ENCODE measurements at places on chromosomes 7 and 10.

DNA sequence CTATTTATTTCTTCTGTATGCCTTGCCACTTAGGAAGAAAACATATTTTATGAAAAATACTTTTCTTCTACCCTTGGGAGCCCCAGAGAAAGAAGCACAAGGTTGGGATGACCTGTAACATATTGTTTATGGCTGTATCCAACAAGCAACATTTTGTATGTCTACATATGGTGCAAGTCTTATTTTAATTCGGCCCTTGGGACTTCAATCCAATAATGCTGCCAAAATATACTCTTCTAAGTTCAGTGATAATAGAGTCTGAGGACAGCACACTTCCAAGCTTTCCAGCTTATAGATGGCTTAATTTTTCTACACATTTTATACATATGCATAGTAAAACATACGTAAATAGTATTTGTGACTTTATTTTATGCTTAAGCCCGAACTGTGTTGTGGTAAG, 318.5 kb upstream of the SEMA3A start:
- no peak for DNase-seq

- no peak for DNase-seq
Observed at GRCh38 chr7:4842319-4843064, 19.3 kb downstream of the PAPOLB start.

DNA sequence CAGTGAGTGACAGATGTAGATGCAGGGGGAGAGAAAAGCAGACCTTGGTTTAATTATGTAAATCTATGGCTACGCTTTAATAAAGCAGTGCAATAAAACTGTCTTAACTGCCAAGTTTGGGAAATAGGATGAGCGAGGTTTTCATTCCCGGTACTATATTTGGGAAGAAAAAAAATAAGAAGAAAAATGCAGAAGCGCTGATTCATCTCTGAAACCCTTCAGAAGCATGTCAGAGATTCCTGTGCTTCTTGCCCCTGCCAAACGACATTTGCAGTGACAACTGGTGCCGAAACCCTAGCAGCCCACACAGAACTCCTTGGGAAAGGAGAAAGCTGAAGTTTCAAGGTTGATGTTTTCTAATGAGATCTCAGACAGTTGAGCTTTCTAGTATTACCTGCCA, 380.7 kb downstream of the REEP3 start:
- DNase-seq: no peak

DNA sequence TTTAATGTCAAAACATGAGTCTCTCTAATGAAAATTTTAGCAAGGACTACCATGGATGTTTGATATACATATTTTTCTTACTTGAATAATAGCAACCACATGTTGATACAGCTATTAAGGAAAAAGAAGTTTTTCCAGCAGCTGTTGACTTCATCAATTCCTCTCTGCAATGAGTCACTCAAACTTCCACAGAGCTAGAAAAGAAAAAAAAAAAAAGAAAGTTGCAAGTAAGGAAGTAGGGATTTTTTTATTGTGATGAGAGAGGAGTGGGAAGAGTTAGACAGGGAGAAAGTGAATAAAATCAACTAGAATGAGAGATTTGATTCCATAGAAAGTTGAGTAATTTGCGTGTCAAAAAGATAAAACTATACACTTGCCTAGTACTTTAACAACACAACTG, 46.2 kb downstream of the CAV1 start:
- DNase-seq: no peak

DNA sequence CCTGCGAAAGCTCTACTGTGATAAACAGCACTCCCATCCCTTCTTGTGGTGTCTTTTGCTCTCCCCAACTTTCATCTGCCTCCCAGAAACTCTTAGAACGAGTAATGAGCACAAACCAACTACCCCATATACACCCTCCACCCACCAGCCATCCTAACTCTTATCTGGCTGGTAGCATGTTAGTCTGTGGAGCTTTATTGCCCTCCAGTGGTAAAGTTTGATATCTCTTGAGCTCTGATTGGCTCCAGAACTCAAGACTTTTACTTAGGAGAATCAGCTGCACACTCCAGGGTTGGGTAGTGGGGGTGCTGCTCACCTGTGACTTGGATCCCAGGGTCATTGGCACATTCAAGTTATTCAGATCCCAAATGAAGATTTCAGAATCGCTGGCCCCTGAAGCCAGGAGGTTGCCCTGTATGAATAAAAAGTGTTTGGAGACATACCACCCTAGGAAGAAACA, 10.9 kb downstream of the SEC31B start:
- no peak for DNase-seq

DNA sequence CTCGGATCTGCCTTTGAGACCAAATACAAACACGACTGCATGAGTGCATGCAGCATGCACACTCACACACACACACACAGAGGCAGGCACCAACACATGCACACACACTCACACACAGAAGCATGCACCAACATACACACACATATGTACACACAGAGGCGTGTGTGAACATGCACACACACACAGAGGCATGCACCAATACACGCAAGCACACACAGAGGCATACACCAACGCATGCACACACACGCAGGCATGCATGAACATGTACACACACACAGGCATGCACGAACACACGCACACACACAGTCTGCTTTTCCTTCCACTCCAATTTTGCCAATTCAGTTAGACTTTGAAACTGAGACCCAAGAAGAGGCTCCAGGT, 67.3 kb upstream of the COL13A1 start:
- DNase-seq: no peak

GRCh38 chr7:96253441-96253840, 68.5 kb downstream of the SLC25A13 start:
- no peak for DNase-seq

GRCh38 chr10:28761084-28761846, 83.9 kb downstream of the BAMBI start:
- DNase-seq: no peak

GRCh38 chr7:153943457-153943856, 108.7 kb upstream of the DPP6 start:
- peak; percentile 66 for DNase-seq
